ENCODE measurements at places on chromosomes 13 and 19.

DNA sequence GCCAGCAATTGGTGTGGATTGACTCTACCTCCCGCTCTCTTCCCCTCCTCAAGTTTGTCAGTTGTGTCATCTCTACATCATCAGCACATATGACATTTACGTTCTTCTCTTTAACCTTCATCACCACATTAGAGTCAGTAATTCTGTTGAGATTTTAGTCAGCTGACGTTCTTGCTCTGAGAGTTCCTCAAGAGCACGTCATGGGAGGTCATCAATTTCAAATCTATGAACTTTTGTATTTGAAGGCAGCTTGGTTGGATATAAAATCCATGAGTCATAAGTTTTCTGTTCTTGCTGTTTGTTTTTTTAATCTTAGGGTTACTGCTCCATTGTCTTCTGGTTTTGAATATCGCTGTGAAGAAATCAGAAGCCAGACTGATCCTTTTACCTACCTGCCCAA is 21.8 kb upstream of the ARGLU1 start:
- DNase-seq, result no peak

DNA sequence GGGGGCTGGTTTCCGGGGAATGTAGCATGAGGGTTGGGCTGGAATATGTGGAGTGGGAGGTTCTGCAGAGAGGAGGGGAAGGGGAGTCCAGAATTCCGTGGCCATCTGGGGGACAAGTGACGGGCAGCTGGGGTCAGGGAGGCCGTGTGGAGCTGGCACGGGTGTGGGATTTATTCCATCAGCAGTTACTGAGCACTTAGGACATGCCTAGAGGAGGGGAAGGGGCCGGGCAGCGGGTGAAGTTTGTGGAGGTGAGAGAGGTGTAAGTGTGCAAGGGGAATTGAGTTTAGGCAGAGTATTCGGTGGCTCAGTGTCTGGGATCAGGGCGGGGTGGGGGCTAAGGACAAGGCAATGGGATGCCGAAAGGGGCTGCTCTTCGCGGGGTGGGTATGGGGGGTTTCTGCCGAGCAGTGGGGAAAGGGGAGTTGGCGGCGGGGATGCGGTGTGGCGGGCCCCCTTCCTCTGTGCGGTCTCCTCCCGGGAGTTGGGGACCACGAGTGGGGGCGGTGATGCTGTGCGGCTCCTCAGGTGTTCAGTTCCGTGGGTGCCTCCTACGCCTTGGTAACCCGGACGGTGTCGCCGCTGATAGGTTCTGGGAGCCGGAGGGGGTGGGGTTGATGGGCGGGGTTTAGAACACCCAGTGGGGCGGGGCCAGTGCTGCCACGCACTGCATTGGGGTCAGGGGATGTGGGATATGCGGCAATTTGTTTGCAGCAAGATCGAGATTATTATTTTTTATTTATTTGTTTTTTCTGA is 5.4 kb downstream of the CCDC61 start:
- DNase-seq, result no peak

GRCh38 chr19:8454218-8454617 is 9.4 kb downstream of the HNRNPM start:
- no peak for DNase-seq

DNA sequence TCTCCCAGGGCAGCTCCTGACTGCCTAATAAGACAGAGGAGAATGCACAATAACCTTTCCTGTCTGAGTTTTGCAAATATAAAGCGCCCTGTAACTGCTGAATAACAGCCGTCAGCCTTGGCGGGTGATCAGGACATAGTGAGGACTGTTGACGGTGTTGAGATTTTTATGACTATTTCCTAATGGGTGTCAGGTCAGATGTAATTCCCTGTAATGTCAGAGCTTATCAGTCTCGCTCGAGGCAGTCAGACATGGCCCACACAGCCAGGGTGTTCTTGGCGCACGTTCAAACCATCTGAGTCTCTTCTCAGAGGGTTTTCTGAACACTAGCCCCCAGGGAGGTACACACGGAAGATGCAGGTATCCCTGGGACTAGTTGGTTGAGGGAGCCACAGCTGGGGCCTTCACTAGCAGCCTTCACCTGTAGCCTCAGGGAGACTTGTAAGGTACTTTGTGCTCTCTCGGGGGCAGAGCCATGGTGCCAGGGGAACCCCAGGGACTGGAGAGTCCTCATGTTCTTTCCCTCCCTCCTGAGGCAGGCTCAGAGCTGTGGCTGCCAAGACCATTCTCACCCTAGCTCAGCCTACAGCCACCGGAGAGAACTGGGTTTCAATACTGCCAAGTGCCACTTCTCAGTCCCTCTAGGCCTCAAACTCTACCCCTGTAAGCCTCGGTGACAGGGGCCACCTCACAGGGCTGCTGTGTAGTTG is 213.1 kb downstream of the UQCRFS1 start:
- DNase-seq, result no peak

- DNase-seq, result no peak
These were observed 5.0 kb upstream of the TMEM147 start for GRCh38 chr19:35540356-35540927.

DNA sequence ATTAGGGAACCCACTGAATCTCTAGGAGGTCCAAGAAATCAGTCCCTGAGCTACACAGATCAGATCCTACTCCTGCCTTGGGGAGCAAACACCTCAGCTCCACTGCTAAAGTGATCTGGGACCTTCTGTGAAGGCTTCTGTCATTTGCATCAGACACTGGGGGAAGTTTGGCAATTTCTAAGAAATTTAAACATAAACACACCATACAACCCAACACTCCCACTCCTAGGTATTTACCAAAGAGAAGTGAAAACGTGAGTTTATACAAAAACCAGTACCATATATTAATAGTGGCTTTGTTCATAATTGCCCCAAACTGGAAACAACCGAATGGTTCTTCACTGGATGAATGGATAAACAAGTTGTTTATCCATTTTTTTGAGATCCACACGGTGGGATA is 7.3 kb upstream of the TYROBP start:
- DNase-seq, result no peak

DNA sequence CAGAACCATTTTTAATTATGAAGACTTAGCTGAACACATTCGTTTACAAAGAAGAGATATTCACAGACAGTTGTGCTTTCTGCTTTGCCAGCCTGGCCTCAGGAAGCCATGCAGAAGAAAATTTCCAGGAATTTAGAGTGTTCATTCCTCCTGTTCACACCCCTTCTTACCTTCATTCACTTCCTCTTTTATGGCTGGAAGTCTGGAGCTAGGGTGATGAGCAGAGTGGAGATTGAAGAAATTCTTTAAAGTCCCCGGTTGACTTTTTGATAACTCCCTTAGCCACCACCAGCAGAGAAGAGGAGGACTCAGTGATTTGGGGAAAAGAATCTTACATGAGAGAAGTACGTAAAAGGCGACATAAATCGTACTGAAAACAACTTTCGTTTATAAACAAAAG is 263.6 kb upstream of the TSHZ3 start:
- no peak for DNase-seq

DNA sequence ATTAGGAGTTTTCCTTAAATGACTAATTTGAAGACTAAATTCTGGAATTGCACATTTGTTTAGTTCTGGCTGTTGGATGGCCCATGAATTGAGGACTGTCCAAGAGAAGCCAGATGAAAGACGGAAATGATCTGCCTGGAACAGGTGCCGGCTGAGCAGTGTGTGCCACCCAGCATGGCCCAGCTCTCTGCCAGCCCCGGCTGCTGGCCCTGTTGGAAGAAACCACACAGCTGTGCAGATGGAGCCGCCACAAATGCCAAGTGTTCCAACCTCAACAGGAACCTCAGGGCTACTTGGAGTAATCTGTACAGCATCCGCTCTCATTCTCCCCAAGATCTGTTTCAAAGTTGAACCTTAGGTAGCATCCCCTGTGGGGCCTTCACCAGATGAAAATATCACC is 67.0 kb upstream of the STARD13 start:
- DNase-seq, result no peak

GRCh38 chr19:13297023-13297422 is 146.8 kb downstream of the IER2 start:
- DNase-seq, result no peak

DNA sequence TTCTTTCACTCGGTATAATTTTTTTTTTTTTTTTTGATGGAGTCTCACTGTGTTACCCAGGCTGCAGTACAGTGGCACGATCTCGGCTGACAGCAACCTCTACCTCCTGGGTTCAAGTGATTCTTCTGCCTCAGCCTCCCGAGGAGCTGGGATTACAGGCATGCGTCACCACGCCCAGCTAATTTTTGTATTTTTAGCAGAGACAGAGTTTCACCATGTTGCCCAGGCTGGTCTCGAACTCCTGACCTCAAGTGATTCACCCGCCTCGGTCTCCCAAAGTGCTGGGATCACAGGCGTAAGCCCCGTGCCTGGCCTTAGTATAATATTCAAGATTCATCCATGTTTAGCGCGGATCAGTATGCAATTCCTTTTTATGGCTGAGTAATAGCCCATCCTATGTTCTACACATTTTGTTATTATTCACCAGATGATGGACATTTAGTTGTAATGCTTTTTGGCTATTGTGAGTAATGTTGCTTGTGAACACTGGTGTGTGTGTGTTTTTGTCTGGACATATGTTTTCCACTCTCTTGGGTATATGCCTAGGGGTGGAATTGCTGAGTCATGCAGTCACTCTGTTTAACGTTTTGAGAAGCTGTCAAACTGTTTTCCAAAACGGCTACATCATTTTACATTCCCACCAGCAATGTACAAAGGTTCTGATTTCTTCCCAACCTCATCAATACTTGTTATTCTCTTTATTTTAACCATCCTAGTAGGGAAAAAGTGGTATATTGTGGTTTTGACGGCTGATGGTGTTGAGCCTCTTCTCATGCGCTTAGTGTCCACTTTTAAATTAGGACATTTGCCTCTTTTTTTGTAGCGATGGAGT is 22.9 kb downstream of the PLEKHF1 start:
- no peak for DNase-seq

- peak; percentile 9 for DNase-seq
These were observed 43.0 kb downstream of the CACNA1A start for GRCh38 chr19:13463296-13463695.

DNA sequence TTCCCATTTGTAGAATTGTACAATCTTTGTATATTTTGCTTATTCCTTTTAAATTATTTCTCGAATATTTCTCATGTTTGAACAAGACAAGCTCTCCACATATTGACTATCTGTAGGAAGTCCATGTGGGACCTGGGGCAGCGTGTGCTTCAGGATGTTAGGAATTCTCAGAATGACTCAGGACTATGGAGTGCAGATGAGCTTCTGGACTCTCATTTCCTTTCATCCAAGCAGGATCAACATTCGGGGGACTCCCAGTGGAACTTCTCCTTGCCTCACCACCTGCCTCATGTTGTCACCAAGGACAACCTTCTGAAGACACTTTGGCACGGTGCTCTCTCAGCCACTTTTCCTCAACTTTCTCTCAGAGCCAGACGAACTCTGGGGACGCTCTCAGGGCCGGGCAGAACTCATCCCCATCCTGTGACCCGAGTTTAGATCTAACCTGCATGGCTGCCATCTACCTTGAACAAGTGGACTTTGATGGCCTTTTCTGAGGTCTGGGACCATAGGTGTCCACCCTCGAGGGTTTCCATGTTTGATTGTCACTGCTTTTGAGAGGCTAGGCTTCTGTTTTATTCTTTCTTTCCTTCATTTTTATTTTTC is 441.7 kb downstream of the IRS2 start:
- peak; percentile 78 for DNase-seq

- DNase-seq, result no peak
These were observed 3.1 kb downstream of the VPS36 start for GRCh38 chr13:52447354-52447753.

- peak; percentile 8 for DNase-seq
These were observed 2009.5 kb upstream of the PCDH20 start for GRCh38 chr13:63425131-63425530.

- DNase-seq, result no peak
These were observed 97.6 kb downstream of the ZIC5 start for GRCh38 chr13:99873832-99874430.

DNA sequence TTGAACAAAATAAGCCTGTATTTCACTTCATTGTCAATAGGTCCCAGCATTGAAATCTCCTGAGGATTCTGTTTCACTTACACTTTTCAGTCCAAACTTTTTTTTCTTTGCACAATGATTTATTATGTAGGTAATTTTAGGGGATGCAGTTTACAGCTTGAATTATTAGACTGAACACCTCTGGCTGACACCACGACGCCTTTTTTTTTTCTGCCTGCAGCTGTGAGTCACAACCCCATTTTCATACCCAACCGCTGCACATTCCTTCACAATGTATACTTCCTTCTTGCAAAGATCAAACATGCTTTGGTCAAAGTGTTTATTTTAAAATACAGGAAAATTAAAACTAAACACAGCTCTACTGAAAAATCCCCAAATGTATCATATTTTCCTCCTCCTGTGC is 11.4 kb downstream of the ZIC2 start:
- peak; percentile 45 for DNase-seq

GRCh38 chr13:95113601-95114000 is 187.7 kb downstream of the ABCC4 start:
- no peak for DNase-seq

- DNase-seq, result no peak
These were observed 28.6 kb upstream of the MIR17HG start for GRCh38 chr13:91318886-91319285.

- no peak for DNase-seq
These were observed 21.5 kb downstream of the ZNF14 start for GRCh38 chr19:19711306-19711933.

GRCh38 chr19:42422901-42423461 is 4.2 kb downstream of the LIPE start:
- DNase-seq, result no peak

GRCh38 chr13:23514076-23514475 is 56.1 kb upstream of the TNFRSF19 start:
- DNase-seq, result no peak

- no peak for DNase-seq
These were observed 99.6 kb downstream of the ING1 start for GRCh38 chr13:110812869-110813645.

- no peak for DNase-seq
These were observed 559 bp downstream of the POLR2E start for GRCh38 chr19:1094655-1094977.

Measured in NCI-H226 (cell line).